Stimulated activated CD4-positive, alpha-beta T cell treated with anti-CD3 and anti-CD28 coated beads, Interleukin-1b, Interleukin-23, amount 100 ng/mL, for 1 hour (primary cell): ENCODE measurements at places on chromosomes 1 and 21.

DNA sequence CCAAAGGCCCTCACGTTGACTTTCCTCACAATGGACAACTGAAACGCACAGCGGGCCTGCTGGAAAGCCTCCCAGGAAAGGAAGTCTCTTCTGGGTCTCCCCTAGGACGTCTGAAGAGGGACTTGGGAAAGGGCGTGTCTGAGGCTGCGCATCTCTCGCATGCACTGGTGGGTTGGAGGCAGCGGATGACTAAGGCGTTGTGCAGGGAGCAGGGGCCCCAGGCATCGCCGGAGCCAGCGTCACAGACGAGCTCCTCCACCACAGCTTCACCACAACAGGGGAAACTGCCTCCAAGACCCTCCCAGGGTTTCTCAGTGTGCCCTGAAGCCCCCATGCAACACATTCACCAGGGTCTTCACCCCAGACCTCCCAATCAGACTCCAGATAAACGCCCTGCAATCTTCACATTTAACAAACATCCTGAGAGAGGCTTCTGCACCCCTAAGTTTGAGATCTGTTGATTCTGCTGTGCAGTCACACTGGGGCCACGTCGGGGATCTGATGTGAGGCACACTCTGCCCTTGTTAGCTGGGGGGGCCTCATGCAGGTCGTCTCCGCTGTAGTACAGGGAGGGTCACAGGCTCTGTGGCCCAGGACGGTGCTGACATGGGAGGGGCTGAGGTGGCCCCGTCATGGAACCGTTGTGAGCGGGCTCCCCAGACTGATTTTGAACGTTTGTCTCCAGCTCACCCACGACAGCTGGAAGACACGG is 7.0 kb upstream of the TFF1 start:
- DNase-seq, result no peak

GRCh38 chr1:91334856-91335255 is 69.8 kb downstream of the HFM1 start:
- no peak for DNase-seq

DNA sequence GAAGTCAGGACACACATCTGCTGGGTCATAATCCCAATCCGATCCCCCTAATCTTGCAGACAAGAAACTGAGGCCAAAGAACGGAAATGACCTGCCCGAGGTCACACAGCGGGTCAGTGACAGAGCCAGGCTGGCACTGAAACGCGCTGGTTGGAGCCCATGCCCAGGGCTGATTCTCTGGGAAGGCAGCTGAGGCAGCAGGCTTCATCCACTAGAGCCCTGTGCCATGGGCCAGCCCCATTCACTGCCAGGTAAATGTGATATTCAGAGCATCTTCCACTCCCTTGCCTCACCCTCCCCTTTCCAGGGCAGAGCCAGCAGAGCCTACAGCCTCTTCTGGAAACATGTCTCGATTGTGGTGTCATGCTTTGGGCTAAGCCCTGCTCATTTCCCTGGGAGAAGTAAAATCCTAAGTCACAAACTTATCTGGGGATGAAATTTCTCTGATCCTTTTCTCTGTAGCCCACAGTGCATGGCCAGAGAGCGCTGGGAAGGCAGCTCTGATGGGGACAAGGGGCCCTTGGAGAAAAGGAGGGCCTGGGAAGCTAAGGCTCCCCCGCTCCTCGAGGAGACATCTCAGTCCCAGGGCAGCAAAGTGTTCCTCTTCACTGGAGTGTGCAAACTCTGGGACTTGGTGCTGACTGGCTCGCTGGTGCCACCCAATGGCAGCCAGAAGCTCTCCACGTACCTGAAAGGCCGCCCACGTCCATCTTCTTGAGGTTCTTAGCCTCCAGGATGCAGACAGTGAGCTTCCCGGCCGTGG is 110.4 kb downstream of the SYT2 start:
- no peak for DNase-seq

- DNase-seq, result no peak
Observed at GRCh38 chr21:33561373-33561772, 18.5 kb downstream of the SON start.

DNA sequence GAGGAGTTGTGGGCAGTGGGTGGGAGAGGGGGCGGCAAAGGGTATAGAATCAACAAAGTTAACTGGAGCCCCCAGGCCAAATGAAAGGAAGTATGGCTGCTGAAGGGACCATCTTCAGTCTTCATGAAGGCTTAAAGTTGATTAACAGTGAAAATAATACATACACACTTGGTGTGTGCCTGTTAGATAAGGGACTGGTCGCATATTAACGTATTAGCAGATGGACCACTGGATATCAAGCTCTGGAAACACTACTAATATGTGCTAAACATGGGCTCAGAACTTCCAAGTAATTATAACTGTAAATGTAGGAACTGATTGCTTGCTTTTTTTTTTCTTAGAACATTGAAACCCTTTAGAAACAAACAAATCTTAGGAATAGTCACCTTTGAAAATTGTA is 224.7 kb upstream of the KIAA0040 start:
- no peak for DNase-seq

- DNase-seq, result no peak
Observed at GRCh38 chr1:227261501-227261900, 56.8 kb downstream of the CDC42BPA start.

GRCh38 chr1:35560256-35561225 is 2.9 kb downstream of the NCDN start:
- DNase-seq, result no peak

DNA sequence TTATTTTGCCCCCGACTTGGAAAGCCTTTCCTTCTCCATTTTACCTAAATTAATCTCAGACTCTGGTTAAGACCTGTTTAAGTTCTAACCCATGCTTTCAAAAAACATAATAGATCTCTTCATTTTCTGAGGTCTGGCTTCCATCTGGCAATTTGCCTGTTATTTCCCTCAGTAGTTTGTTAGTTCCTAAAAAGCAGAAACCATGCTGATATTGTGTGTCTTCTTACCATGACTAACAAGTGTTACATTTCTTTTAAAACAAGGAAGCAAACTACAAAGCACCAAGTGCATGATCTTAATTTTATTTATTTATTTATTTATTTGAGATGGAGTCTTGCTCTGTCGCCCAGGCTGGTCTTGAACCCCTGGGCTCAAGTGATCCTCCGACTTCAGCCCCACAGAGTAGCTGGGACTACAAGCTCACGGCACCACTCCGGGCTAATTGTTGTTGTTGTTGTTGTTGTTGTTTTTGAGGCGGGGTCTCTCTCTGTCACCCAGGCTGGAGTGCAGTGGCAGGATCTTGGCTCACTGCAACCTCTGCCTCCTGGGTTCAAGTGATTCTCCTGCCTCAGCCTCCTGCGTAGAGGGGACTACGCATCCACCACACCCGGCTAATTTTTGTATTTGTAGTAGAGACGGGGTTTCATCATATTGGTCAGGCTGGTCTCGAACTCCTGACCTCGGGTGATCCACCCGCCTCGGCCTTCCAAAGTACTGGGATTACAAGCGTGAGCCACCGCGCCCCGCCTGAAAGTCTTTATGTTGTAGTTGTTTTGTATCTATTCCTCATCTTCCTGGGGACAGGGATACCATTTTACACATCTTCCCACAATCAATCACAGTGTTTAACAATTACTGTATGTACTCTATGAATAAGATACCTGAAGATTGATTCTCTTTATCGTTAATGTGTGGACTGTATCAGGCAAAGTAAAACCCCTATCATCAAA is 1.3 kb upstream of the PATJ start:
- no peak for DNase-seq

DNA sequence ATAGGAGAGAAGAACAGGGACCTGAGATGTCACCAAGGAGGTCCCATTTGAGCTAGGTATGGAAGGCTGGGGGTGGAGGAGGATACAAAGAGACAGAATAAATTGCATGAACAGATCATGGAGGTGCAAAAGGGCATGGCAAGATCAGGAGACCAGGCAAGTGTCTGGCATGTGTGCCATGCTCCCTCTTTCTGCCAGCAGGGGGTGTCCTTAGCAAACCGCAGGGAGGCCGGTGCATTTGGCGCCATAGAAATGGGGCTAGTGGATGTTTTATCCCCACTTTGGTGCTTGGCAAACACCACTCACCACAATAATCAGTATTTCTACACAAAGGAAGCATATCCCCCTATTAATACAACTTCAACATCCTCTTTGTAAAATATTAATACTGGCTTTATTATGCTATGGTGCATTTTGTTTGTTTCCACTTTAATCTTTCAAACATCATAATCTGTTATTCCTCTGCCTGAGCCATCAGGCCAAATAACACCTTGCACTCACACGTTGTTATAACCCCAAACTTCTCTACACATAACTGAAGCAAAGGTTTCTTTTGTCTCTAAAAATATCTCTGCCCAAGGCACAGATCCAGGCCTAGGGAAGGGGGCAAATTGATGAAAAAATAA is 25.9 kb downstream of the S100A6 start:
- DNase-seq, result no peak

DNA sequence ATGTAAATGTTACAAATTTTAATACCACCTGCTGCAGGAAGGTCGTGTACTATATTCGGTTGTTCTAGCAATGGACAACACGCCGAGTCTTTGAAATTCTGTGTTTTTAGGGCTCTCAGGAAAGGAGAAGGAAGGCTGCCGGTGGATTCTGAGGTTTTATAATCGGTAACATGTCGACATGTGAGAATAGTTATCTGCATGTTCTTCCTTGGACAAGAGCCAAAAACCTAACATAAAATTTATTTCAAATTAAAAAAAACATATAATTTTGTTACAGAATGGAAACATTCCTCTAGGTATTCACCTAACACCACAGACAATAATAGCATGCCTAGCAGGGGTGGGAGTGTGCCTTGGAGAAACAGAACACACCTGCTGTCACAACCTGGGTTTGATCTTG is 4.8 kb downstream of the PSMG1 start:
- DNase-seq, result no peak

GRCh38 chr1:172134087-172134731 is 286.3 kb upstream of the C1orf105 start:
- no peak for DNase-seq

GRCh38 chr1:111140680-111140967 is 601 bp downstream of the CEPT1 start:
- DNase-seq, result no peak

DNA sequence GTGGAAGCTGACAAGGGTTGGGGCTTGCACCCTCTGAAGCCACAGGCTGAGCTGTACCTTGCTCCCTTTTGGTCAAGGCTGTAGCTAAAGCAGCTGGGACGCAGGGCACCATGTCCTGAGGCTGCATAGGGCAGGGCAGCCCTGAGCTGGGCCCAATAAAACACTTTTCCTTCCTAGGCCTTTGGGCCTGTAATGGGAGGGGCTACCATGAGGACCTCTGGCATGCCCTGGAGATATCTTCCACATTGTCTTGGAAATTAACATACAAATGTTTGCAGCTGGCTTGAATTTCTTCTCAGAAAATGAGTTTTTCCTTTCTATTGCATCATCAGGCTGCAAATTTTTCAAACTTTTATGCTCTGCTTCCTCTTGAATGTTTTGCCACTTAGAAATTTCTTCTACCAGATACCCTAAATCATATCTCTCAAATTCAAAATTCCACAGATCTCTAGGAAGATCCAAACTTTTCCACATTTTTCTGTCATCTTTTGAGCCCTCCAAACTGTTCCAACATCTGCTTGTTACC is 32.9 kb upstream of the TTLL7 start:
- DNase-seq, result no peak

DNA sequence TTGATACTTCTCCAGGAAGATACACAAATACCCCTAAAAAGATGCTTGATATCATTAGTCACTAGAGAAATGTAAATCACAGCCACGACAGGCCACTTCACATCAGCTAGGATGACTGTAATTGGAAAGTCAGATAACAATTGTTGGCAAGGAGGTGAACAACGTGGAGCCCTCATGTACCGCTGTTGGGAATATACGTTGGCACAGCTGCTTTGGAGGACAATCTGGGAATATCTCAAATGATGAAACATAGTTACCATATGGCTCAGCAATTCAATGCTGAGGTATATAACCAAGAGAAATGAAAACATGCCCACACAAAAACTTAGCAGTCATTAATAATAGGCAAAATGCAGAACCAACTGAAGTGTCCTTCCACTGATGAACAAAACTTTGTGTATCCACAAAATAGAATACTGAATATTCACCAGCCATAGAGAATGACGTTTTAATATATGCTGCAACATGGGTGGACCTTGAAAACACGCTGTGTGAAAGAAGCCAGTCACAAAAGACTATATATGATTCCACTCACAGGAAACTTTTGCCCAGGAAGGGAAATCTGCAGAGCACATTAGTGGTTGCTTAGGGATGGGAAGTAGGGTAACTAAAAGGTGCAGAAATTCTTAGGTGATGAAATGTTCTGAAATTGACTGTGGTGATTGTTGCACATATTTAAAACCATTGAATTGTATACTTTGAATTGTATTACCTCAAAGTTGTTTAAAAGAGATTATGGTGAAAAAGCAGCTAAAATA is 95.4 kb downstream of the AHCTF1 start:
- DNase-seq, result no peak

DNA sequence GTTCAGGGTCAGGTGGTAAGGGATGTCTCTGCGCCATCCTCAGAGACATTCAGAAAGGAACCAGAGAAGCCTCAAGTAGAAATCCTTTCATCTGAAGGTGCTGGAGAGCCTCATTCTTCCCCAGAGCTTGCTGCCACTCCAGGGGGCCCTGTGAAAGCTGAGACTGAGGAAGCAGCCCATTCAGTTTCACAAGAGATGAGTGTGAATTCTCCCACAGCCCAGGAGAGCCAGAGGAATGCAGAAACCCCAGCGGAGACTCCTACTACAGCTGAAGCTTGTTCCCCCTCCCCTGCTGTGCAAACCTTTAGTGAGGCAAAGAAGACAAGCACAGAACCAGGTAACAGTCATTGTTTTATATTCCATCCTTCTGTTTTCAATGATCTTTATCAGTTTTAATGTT is 38.7 kb downstream of the ZBTB40 start:
- no peak for DNase-seq

GRCh38 chr1:230875370-230875769 is 7.0 kb upstream of the C1orf198 start:
- no peak for DNase-seq

DNA sequence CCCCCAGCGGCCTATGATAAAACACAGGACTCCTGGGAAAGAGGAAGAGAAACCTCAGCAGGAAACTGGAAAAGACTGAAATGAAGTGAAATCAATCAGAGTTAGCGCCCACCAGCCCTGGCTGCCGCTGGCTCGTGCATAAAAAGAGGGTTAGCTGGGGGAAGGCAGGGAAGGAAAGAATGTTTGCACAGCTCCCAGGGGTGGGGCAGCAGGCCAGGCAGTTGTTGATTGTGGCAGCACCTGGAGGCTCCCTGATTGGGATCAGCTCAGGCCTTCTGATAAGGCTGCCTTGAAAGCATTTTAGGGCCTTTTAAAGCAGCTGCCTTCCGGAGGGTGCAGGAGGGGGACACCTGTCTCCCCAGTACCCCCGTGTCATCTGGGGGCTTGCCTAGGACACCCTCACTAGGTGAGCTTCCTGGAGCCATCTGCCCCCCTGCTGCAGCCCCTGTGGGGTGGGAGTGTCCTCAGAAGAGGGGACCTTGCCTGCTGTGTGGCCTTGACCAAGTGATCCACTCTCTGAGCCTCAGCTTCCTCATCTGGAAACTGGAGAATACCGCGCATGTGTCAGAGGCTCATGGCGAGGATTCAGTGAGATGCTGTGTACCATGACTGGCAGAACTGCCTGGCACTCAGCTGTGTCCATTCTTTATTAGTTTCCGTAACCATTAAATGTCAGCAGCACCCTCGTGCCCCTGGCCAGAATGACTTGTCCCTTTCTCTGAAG is 6.6 kb downstream of the EPHB2 start:
- no peak for DNase-seq
